T-helper 22 cell (primary cell): ENCODE measurements at places on chromosomes 11 and 22.

DNA sequence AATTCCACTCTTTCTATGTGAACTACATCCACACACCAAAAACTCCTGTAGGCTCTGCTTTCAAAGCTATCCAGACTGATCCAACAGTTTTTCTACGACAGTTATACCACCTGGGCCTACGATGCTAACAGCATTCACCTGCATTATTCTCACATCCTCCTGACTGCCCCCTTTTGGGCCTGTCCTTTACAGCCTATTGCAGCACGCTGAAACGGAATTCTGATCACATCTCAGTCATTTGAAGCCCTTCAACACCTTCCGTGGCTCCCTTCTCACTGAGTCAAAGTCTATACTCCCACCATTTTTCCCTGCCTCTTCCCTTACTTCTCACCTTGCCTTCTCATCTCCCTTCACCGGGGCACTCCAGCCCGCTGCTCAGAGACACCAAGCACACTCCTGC is 791.3 kb upstream of the KIRREL3 start:
- DNase-seq, result no peak

- no peak for DNase-seq
Measured at GRCh38 chr11:71580057-71581003, 2.3 kb downstream of the KRTAP5-11 start.

- no peak for DNase-seq
Measured at GRCh38 chr22:27630754-27631153, 170.8 kb downstream of the MN1 start.

GRCh38 chr11:118232659-118233058 is 7.8 kb upstream of the JAML start:
- DNase-seq, result no peak

GRCh38 chr11:34512840-34513681 is 533 bp downstream of the ELF5 start:
- DNase-seq, result no peak

DNA sequence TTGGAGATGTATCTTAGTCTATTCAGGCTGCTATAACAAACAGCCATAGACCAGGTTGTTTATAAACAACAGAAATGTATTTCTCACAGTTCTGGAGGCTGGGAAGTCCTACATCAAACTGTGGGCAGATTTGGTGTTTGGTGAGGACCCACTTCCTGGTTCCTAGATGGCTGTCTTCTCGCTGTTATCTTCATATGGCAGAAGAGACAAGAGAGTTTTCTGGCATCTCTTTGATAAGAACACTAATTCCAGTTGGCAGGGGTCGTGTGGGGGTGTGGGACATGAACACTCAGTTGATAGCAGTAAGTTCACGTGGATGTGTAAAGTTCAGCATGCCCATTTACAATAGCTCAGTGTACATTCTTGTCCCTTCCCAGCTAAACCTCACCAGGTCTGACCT is 41.3 kb upstream of the HMGXB4 start:
- no peak for DNase-seq

- no peak for DNase-seq
Measured at GRCh38 chr11:44781655-44782054, 54.9 kb downstream of the TSPAN18 start.

- DNase-seq, result no peak
Measured at GRCh38 chr22:50600538-50600937, at the start of gene MAPK8IP2. Gene MAPK8IP2 (plus strand): TSS chr22:50600793. CDS start chr22:50600819, 26 bp downstream.

GRCh38 chr11:57544566-57544965 is 7.2 kb downstream of the SMTNL1 start:
- DNase-seq, result no peak

DNA sequence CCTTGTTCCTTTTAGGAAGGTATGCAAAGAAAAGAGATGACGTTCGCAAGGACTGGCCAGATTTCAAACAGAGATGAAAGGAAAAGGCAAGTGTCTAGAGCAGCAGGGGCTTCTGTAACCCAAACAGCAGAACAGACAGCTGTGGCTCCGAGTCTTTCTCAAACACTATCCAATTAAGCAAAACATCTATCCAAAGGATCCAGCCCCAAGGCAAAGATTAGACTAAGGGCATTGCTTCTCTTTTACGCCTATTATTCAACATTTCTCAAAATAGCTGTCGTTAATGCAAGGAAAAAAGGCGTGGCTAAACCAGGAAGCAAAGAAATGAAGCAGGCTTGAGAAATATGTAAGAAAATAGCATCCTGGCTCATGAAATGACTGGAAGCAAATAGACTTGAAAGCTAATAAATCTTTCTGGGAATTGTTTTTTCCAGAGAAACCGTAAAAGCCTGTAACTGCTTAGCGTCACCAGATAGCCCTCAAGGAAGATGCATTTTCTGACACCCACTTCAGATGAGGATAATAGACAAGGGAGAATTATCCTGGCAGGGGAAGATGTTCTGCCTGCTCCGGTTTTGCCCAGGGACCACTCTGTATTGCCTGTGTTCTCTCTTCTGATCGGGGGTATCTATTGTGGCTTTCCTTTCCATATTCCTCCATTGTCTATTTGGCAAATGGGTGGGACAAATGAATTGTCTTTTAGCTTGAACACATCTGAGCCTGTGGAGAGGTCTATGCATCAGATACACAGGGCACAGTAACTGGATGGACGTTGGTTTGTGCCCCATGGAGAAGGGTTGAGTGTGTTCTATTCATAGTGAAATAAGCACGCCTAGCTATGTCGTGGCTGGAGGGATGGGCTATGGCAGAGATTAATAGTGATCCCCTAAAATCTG is 20.2 kb downstream of the C11orf96 start:
- DNase-seq, result no peak

- no peak for DNase-seq
Measured at GRCh38 chr11:11294551-11294855, 58.5 kb downstream of the CSNK2A3 start.

- DNase-seq, result no peak
Measured at GRCh38 chr11:74577181-74577580, 15.2 kb upstream of the POLD3 start.

GRCh38 chr11:9385327-9385899 is 961 bp downstream of the IPO7 start:
- DNase-seq, result no peak

DNA sequence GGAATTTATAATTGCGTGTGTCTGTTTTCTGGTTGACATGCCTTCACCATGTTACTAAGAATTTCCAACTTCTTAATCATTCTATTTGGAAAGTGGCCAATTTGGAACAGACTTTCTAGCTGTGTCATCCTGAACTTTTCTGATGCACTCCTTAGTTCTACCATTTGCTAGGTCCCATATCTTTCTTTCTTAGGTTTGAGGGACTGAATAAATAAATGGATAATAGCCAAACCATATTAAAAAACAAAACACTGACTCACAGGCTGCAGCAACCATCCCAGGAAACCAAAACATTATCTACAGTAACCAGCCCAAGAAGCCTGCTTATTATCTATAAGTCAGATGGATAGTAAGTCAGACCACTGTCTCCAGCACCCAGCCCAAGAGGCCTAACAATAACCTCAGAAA is 57.5 kb upstream of the PLET1 start:
- no peak for DNase-seq

DNA sequence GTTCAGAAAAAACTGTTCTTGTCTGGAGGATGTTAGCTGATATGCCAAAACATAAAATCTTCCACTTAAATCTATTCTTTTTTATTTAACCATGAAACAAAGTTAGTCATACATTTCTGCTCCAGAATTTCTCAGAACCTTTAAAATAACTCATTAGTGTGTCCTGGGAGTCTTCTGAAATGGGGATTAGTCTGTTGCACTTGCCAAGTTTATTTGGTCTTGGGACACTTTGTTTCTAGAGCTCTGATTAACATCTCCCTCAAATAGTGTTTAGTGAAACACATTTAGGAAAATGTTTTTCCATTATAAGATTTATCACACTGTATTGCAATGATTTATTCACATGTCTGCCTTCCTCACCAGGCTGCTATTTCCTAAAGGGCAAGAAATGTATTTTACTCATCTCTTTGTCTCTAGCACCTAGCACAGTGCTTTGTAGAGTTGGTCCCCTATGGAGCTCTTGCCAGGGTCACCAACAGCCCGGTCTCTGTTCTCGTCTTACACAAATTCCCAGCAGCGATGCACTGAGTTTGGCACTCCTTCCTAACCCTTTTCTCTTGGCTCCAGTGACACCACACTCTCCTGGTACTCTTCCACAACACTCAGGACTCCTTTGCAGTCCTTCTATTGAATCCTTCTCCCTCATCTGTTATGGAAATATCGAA is 189.2 kb downstream of the CSNK2A3 start:
- DNase-seq, result no peak

- DNase-seq, result no peak
Measured at GRCh38 chr11:59223611-59224010, 10.9 kb upstream of the MPEG1 start.

- no peak for DNase-seq
Measured at GRCh38 chr22:19710769-19711106, 3.6 kb upstream of the SEPTIN5 start.

DNA sequence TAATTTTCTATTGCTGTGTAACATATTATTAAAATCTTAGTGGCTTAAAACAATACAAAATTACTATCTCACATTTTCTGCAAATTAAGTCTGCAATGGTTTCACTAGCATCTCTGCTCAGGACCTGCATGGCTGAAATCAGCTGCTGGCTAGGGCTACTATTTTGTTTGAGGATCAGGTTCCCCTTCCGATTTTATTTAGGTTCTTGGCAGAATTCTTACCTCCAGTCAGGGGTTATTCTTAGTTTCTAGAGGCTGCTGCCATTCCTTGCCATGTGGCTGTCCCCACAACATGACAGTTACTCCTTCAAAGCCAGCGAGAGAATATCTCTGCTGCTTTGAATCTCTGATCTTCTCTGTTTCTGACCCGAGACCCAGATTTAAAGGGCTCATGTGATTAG is 424.5 kb upstream of the ANO5 start:
- DNase-seq, result no peak

DNA sequence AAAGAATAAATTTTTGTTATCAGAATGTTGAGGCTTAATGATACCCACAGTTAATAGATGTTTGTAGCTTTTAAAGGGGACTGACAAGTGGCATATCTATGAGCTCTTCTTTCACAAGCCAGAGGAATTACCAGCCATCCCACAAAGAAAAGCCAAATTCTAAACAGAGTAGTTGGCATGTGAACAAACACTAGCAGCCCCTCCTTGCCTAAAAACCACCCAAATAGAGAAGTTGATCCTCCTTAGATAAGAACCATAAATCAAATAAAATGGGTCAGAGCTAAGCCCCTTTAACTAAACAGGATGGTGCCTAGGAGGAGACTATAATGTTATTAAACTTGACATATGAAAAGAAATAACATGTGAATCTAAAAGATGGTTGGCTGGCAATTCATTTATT is 11.4 kb downstream of the LPXN start:
- no peak for DNase-seq

GRCh38 chr11:8381343-8381742 is 117.7 kb upstream of the LMO1 start:
- DNase-seq, result no peak

DNA sequence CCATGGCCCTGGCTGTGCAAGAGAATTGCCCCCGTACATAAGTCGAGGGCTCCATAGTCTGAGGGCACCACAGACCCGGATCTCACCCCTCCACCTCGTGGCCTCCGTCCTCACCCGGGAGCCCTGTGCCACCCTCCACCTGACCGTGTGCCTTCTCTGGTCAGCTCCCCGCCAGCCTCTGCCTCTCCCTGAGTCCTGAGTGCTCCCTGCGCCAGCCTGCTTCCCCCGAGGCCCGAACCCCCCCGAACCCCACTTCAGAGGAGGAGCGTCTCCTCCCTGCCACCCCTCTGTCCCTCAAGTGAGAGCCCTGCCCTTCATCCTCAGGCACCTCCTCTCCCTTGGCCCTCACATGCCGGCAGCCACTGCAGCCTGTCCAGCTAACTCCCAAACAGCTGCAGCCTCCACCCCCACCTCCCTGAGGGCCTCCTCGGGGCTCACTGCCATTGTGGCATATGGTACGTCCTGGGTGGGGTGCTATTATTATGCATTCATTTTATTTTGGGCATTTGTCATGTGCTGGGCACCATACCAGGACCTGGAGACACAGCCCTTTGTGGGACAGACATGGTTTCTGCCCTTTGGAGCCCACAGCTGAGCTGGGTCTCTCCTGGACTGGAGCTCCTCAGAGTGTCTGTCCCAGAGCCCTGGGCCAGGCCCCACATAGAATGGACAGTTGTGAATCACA is 67.2 kb downstream of the MYO7A start:
- DNase-seq, result no peak

DNA sequence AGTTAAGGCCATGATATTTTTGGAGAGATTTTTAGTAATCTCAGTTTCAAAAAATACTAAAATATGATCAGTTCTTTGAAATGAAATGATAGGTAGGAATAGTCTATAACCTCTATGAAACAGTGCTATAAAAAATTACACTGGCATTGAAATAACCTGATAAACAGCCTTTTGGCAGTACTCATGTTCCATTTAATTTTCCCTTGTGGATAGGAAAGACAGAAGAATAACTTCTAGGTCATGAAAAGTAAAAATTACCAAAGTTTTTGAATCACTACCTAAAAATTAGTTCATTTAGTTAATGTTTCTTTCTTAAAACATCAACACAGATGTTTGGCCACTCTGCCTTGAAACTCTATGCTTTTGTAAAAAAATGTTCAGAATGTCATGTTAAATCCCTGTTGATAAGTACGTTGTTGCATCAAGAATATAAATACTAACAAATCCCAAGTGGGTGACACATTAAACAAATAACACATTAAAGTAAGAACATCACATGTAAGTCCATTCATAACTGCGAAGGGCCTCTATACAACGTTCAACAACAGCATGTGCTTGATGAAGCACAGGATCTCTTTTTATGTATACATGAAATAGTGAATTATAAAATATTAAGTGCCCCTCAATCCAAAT is 290.2 kb downstream of the SWAP70 start:
- DNase-seq, result no peak

DNA sequence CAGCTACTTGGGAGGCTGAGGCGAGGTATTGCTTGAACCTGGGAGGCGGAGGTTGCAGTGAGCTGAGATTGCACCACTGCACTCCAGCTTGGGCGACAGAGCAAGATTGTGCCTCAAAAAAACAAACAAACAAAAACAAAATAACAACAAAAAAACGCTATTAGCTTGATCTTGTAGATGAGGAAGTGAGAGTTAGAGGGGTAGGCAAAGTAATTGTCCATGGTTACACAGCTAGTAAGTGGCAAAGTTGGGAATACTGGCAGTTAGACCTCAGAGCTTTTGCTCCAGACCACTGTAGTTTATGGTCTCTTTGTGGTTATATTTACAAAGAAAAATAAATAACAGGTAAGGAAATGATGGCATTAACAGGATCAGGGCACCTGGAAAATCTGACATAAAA is 15.1 kb downstream of the LDHC start:
- DNase-seq, result no peak

DNA sequence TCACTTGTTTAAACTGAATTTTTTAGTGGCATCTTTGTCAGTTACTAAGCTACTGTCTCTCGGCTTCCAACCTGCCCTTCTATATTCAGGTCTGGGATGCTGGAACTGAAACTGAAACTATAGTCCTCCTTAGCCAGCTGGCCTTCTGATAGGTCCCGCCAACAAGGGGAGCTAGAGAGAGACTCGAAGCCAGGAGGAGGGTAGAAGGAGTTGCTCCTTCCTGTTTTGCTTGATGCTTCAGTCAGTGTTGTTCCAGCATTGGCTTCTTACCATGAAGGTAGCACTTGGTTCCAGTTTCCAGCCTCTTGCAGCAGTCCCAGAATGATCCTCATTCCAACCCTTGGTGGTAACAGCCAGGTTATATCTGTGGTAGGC is 32.9 kb upstream of the HORMAD2 start:
- no peak for DNase-seq

- DNase-seq, result no peak
Measured at GRCh38 chr11:100670140-100670539, 16.9 kb upstream of the ARHGAP42 start.

GRCh38 chr22:39689421-39689820 is 118.9 kb downstream of the CACNA1I start:
- no peak for DNase-seq
